Neural crest cell (in vitro differentiated cells): ENCODE measurements at places on chromosomes 4 and X. TPM values are rescaled to one million over a fixed set of nuclear protein-coding genes. Genes with fewer than 3 reads are reported as not detected.

DNA sequence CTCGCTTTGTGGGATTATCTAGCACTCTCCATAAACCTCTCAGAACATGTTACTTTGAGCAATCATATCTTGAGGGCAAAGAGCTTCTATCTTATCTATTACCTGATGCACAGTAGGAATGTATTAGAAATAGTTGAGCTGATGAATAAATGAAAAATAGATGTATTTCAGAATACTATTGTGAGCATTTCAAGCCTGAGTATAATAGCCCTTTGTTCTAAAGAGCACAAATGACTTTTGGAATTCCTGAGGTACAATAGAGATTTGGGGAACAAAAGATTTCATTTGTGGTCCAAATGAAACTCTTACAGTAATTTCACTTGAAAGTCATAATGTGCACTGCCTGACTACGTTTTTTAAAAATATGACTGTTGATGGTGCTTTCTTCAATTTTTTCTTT lies 159.5 kb downstream of the UGT8 start:
- no peak for DNase-seq

- no peak for DNase-seq
These were observed 62.4 kb upstream of the UGT2B15 start for GRCh38 chr4:68732653-68733466.

GRCh38 chrX:134676436-134676835 lies 18.2 kb upstream of the PLAC1 start:
- no peak for DNase-seq

The CXXC4 gene
- total RNA-seq: 18.9 and 20.3 TPM in 2 replicates

DNA sequence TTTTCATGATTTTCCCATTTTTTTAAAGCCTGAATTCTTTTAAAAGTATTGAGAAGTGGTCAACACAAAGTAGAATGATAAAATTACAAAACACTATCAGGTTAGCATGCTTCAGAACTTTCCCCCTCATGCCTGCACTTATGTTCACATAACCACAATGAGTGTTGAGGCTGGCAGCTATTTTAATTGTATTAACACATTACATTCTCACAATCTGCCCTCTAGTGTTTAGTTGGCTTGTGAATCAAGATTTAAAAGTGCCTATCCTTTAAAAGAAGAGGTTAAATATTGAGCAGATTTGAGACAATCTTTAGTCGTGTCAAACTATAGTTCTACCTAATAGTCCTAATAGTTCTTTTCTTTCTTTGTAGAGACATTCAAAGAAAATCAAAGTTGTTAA lies 93.6 kb upstream of the NAP1L5 start:
- DNase-seq: no peak
